LHCN-M2 (cell line): ENCODE measurements at places on chromosomes 5 and 9.

DNA sequence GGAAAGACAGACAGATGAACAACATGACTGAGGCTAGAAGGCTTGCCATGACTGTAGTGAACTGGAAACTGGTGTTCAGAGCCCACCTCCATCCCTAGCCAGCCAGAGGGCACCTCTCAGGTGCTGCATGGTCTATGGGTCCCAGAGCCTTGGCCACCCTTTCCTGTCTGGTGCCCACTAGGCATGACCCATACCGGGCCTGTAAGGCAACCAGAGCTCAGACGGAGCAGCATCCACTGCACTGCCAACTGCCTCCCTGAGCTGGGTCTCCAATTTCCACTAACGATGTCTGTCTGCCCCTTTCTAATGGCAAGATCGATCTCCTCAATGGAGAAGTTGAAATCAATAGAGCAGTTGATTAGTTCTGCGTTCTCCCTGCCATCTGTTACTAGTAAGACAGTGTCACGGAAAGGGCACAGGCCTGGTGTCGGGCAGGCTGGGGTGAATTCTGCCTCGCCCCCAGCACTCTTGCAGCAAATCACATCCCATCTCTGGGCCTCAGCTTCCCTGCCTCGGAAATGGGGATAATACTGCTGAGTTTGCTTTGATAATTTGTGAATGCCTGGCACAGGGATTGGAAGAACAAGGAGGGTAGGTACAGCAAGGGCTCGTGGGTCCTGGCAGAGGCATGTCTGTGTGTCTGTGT, 172.3 kb upstream of the MVB12B start:
- DNase-seq: no peak

DNA sequence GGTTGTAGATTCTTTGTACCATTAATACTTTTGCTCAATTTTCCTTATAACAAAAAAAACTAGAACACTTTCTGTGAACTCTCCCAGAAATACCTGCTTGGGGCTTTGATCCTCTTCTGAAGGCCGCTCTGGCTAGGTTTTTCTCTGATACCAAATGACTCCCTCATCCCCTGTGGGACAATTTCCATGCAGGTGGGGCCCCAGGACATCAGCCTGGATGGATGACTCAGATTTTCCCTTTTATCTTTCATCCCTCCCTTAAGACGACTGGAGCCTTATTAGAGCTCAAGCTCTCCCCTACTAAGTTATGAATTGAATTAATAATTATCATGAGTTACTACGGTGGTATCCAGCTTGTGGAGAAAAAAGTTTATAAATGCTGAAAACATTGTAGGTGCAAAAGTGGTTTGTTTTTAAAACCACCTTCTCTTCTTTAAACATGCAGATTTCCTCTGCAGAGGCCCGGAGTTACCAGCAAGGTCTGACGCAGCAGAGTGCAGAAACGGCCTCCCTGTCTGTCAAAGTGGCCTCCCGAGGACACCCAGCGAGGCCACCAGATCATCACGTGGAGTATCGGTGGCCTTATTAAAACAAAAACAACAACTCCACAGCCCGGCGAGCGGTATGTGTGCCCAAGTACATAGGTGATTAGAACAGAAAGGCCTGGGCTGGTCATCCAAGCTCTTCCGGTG, 50.8 kb upstream of the IRX4 start:
- no peak for DNase-seq

DNA sequence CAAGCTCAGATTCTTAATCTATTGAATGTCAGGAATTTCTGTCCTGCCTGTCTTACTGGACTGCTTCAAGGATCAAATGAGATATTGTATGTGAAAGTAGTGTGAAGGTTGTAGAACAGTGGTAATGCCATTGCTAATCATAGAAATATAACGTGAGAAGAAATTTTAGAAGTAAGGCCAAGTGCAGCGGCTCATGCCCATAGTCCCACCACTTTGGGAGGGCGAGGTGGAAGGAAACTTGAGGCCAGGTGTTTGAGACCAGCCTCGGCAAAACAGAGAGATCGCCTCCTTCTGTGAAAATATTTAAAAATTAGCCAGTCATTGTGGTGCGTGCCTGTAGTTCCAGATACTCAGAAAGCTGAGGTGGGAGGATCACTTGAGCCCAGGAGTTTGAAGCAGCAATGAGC, 5.1 kb upstream of the HSPA5 start:
- DNase-seq: no peak

DNA sequence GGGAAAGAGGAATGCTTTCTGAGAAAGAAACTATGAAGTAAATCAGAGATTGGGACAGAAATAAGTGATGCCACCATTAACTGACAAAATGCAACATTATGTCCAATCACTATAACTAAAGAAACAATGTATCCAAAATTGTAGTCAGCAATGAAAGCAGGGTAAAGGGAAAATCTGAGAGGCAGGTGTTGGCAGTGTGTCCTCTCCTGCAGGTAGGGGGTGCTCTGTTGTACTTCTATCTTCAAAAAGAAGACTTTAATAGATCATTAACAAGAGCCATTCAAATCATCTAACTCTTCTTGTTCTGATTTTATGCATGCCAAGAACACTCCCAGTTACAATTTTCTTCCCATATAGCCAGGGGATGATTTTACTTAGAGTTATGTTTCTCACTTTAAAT, 1275.7 kb downstream of the PTPRD start:
- DNase-seq: no peak

- no peak for DNase-seq
Measured at GRCh38 chr9:91760906-91761305, 189.1 kb downstream of the ROR2 start.

DNA sequence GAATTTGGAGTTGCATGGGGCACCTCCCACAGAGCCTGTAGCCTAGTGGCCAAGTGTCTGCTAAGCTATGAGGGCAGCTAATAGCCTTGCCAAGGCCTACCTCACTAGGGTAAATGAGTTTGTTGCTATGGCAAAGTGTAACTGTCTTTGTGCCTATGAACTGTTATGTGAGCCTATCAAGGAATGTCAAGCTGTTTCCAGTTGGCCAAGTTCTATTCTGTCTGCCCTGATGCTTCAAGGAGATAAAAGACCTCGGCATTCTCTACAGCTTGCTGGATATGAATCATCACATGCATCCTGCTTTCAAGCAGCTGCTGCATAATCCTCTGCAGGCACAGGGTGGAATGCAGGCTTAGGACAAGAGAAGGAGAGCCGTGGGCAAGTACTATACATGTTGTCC, 69.8 kb upstream of the CCDC112 start:
- DNase-seq: peak; percentile 99

GRCh38 chr9:124146031-124146561, 111.7 kb upstream of the NEK6 start:
- DNase-seq: peak; percentile 36

DNA sequence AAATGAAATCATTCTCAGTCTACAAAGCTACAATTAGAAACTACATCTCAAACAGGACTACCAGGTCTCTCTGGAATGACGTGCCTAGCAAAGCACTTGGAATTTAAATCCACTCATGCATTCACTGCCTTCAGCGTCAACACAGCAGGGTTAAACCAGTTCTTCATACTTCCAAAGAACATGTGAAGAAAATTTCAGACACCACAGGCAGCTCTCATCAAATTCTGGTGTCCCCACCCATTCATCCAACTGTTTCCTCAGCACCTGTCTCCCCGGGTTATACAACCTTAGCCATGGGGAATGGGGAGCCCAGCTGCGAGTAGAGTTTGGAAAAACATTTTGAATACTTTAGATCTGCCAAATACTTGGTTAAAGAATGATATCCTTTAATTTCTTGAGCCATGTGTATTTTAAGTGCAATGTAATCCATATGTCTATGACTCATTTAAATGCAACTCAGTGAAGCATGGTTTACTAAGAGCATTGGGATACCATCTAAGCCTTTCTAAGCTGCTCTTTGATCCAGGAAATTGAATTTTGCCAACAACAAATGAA, 17.5 kb downstream of the ADAM19 start:
- DNase-seq: peak; percentile 95

DNA sequence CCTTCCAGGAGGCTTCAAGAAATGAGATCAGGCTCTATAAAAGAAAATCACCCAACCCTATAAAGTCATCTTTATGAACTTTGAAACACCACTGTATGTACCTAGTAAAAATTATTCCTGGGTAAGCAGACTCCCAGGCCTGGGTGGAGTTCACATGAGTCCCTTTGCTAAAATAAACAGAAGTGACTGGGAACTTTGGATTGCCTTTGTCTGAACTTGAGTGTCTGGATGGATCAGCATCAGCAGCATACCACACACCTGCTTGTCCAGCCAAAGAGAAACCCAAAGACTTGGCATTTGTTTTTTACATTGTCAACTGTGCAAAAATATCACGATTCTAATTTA, 79.6 kb upstream of the CDKN2B start:
- no peak for DNase-seq

- peak; percentile 96 for DNase-seq
Measured at GRCh38 chr5:90983148-90983547, 400.0 kb downstream of the ARRDC3 start.

DNA sequence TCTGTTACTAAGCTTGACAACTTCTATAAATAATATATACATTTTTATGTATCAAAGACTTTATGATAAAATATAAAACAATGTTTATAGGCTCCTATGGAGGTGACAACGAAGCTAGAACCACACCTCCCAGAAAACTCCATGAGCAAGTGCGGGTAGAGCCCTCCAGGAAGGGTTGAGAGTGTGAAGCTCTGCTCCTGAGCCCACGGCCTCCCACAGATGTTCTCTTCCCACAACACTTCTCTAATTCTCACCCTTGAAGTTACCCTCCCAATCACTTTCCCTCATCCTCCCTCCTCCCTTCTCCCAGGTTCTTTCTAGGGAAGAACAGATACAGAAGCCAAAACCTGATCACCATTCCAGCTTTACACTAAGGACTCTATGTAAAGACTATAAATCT, 427.6 kb downstream of the SPOCK1 start:
- DNase-seq: no peak

GRCh38 chr5:139650031-139650688, 2.0 kb downstream of the CXXC5 start:
- DNase-seq: no peak
